CD4-positive, alpha-beta T cell treated with Interferon alpha-2 for 1 hour (primary cell): ENCODE measurements at places on chromosomes 3 and 15.
A peak's percentile ranks its signal among the peaks of the same experiment; 100 is the strongest.

GRCh38 chr3:117480972-117481371, 771.4 kb downstream of the TUSC7 start:
- DNase-seq, result no peak

DNA sequence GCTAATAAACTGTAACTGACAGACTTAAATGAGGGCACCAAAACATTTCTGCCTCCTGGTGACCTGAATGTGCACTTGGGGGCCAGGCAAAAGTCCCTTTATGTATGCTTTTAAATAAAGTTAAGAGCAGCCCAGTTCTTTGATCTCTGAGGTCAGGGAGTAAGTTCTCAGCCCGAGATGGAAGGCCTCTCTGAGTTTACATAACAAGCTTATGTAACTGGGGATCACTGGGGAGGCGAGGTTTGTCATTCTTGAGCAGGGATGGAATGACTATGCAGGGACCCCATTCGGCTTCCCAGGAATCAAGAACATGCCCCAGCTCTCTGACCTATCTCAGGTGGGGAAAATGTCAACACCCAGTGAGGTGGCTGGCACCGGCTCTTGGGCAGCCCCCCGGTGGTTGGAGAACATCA, 198.7 kb upstream of the BHLHE40 start:
- no peak for DNase-seq

GRCh38 chr3:126606001-126606400, 47.3 kb upstream of the C3orf22 start:
- DNase-seq, result no peak

DNA sequence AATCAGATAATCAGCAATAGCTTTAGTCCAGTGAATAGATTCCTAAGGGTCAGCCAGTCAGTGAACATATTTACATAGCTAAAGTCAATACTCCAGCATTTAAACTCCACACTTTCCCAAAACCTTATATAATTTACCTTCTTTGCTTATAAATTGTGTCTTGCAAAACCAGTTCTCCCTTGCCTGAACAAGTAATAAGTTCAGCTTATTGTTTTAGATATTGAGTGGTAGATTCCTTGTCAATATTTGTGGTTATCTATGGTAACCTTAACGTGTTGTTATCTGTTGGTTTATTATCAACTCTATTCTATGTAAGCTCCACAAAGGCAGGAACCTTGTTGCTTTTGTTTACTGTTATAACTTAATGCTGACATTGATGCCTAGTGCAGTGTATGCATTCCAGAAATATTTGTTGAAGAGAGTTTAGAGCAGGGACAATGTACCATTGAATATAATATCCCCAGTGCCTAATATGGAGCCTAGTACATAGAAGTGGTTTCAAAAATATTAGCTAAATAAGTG, 24.0 kb downstream of the PLSCR5 start:
- DNase-seq, result no peak

DNA sequence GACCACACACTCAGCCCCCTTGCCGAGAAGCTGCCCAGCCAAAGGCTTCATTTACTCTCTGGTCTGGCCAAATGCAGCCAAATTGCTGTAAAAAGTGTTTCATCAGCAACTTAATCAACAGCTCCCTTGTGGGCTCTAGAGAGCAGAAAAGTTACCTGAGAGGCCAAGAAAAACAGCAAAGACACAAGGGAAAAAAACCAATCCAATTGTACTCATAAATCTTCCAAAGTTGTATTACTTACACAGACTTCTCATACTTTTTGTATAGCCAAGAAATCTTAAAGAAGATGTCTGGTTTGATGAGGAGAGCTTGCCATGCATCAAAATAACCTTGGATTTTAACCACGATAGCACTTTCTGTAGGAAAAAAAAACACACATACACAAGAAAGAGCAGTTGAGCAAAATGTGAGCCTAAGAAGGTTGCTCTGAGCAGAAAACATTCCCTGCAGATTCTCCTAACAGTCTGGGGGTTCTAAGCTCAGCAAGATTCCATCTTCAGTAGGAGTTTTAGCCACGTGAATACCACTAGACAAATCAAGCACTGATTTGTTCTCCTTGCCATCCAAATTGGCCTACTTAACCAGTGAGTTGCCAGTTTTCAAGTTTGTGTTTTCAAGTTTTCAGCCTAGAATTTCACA, 120.0 kb downstream of the CYP19A1 start:
- no peak for DNase-seq

GRCh38 chr3:45940781-45941365, 2.4 kb upstream of the CXCR6 start:
- DNase-seq, result no peak

DNA sequence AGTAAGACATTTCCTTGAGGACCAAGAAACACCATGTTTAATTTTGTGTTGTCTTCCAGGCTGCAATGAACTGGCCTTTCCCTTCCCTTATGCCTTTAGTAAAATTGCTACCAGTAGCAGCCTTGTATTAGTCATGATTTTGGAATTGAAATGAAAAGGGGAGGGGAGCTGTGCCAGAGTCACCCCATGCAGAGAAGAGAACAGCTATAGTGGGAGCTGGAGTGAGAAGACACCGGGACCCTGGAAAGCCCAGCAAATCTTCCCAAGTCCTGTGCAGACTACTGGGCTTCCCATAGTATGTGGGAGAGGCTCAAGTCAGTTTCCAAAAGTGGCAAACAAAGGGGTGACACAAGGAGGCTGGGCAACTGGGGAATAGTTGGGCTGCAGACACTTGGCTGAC, 178.5 kb downstream of the NR1D2 start:
- DNase-seq, result no peak

GRCh38 chr3:155663467-155664212, 81.2 kb downstream of the PLCH1 start:
- DNase-seq, result no peak

- peak; percentile 34 for DNase-seq
Observed at GRCh38 chr3:66483409-66483906, 17.4 kb downstream of the LRIG1 start.

DNA sequence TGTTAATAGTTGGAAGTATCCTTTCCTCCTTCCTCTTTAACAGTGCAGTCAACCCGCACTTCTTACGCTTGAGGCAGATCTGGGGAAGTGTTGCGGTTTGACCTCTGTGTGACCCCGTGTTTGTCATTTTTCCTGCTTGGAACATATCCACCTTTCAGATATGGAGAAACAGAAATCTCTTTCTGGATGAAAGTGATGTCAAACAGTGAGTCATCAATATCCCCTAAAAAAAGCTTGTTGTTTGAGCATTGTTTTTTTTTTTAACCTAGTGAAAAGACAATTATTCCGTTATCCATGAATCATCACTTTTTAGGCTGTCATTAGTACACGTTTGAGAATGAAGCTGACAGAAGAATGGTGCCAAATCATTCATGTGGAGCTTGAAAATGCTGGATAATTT, 293.7 kb downstream of the ARPP21 start:
- DNase-seq, result no peak

DNA sequence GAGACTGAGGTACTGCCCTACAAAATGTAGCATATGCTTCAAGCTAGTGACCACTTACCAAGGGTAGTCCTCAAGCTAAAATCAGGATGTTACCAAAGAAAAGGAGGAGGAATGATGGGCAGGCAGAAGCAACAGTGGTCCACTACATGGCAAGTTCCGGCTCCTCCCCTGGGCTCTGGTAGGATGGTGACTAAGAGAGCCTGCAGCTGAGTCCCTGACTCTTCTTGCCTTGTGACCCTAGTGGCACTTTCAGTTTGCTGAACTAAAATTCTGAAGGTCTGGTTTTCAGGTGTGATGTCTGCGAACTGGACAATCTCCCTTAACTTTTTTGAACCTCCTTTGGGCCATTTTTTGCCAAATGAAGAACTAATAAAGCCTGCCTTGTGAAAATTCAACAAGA, 40.9 kb downstream of the MRPL46 start:
- DNase-seq, result no peak

DNA sequence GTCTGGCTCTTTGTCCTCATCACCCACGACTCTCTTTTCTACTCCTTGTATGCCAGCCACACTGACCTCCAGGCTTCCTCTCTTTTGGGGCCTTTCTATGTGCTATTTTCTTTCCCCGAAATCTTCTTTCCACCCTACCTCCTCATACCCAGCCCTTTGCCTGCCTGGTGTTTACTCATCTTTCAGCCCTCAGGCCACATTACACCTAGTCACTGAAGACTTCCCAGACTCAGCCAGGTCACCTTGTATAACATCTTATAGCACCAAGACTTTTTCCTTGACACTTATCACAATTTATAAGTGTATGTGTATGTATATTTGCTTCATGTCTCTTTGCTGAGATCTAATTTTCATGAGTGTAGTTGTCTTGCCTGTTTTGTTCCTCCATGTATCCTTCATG, 396.4 kb downstream of the NLGN1 start:
- no peak for DNase-seq

DNA sequence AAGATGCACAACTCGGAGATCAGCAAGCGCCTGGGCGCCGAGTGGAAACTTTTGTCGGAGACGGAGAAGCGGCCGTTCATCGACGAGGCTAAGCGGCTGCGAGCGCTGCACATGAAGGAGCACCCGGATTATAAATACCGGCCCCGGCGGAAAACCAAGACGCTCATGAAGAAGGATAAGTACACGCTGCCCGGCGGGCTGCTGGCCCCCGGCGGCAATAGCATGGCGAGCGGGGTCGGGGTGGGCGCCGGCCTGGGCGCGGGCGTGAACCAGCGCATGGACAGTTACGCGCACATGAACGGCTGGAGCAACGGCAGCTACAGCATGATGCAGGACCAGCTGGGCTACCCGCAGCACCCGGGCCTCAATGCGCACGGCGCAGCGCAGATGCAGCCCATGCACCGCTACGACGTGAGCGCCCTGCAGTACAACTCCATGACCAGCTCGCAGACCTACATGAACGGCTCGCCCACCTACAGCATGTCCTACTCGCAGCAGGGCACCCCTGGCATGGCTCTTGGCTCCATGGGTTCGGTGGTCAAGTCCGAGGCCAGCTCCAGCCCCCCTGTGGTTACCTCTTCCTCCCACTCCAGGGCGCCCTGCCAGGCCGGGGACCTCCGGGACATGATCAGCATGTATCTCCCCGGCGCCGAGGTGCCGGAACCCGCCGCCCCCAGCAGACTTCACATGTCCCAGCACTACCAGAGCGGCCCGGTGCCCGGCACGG, 991 bp downstream of the SOX2 start:
- no peak for DNase-seq

GRCh38 chr3:184186184-184186901, at the start of gene ABCF3:
Gene ABCF3 (plus strand): TSS chr3:184186199. CDS start chr3:184186208, 9 bp downstream.
- no peak for DNase-seq

DNA sequence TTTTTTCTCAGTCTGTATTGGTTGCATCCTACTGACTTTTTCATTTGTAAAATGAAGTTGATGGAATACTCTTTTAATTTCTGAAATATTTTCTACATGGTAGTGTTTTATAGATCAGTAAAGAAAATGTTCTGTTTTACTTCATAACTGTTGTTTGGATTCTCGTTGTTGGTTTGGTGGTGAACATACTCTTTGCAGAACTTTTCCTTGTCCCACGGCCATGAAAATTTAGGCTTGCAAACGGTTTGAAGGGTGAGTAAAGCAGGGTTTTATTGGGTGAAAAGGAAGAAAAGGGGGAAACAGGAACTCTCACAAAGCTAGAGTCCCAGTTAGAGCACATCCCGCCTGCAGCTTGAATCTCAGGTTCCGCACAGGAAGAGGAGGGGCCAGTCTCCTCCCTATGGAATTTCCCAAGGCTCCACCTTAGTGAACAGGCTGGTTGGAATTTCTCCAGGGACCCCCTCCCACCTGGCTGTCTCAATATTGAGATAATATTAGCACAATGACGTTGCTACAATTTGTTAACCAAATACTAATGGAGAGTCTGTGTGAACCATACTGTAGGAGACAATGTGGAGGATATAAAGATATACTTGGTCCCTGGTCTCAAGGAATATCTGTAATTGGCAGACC, 5.6 kb downstream of the PDCD6IP start:
- no peak for DNase-seq

GRCh38 chr3:30688776-30689641, 82.6 kb downstream of the TGFBR2 start:
- no peak for DNase-seq

DNA sequence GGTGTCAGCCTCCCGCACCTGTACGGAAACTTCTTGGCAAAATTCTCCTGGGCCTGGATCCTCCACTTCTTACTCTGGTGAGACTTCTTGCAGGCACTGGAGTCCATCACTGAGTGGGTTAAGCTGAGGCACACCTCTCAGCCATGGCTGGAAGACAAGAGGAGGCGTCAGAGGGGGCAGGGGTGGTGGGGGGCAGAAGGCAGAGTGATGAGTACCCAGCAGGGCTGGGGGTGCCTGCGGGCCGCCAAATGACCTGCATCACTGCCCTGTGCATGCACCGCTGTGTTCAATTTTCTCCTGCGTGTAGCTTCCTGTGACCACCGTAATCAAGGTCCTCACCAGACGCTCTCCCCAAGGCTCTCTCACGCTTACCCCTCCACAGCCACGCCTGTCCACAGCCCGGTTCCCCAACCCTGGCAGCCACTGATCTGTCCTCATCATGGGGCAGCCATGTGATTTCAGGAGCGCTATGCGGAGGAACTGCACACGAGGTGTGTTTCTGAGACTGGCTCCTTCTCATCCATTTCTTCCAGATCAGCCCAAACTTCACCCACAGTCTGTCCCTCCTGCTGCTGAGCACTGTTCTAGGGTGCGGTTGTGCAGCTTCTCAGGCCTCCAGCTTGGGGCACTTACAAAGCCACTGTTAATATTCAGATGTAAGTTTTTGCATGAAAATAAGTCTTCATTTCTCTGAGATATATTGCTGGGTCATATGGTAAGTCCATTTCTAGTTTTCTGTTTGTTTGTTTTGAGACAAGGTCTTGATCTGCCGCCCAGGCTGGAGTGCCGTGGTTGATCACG, 5.2 kb downstream of the C3orf22 start:
- DNase-seq, result no peak

DNA sequence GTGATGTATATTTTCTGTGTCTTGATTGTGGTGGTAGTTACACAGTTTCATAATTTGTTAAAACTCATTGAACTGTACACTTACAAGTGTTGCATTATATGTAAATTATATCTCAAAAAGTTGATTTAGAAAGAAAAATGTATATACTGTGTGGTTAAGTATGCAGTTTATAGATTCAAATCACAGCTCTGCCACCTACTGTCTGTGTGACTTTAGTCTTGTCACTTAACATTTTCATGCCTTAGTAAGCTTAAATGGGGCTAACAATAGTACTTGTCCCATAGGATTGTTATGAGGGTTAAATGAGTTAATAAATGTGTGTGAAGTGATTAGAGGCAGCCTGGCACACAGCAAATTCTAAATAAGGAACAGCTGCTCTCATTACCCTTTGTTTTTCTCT, 120.9 kb upstream of the P2RY1 start:
- DNase-seq, result no peak

GRCh38 chr3:149435996-149436885, 38.3 kb upstream of the TM4SF4 start:
- no peak for DNase-seq

DNA sequence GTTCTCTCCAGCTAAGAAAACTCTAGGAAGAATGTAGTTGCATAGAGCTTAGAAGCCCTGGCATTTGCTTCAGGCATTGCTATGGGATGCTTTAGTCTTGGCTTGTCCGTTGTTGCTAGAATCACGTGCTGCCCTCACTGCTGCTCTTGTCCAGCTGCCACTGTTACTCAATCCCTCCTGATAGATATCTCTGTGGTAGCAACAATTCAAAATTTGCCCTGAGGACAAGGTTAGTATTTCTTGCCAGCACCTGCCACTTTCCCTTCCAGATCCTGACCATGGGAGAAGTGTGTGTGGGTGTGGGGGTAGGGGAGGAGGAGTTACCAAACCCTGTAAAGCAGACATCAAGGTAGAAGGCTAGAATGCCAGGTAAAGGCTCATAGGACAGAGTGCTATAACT, 113.8 kb downstream of the PPM1L start:
- no peak for DNase-seq
